Activated T-helper 2 cell treated with anti-CD3 and anti-CD28 coated beads, Interferon-gamma antibody, Interleukin-2, Interleukin-4, amounts not matched to agents 10 μg/mL and 5 μg/mL and 100 μg/mL, durations not matched to agents 14 hours and 24 hours and 36 hours (primary cell): ENCODE measurements at places on chromosomes 2 and 18.

GRCh38 chr18:49612515-49613033 lies 50.7 kb downstream of the LIPG start:
- no peak for DNase-seq

DNA sequence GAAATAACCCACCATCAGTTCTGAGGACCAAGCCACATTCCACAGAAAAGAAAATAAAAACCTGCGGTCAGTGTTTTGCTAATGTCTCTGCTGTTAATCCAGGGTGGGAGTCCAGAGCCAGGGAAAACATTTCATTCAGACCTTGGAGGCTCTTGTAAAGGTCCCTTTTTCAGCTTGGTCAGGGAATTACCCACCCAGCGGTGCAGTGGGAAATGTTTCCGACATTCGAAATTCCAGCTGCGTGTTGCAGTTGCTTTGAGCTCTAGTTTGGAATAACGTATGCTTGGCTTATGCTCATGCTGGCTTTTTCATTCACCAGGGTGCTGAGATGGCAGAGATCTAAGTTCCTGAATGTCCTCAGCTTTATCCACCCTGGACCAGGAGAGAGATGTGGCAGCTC lies 219.1 kb downstream of the TRIB2 start:
- no peak for DNase-seq

DNA sequence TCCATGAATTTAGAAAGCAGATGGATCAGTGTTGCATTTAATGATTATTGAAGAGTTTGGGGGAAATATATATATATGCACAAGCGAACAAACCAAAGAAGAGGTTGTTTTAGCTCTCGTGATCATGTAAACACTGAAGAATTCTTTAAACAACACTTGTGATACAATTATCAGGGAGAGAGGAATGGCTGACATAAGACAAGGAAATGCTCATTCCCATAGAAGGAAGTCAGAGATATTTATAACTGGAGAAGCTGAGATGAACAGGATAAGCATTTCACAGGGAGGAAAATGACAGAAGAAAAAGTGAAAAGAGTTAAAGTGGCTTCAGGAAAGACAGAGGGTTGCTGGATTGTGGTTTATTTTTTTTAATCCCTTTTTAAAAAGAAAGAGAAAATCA lies 10.6 kb upstream of the COL6A3 start:
- no peak for DNase-seq

GRCh38 chr2:30680121-30680520 lies 127.1 kb downstream of the CAPN13 start:
- no peak for DNase-seq
